ENCODE measurements at places on chromosomes 3 and 15.

GRCh38 chr3:182671541-182671940, 121.8 kb upstream of the ATP11B start:
- no peak for DNase-seq

DNA sequence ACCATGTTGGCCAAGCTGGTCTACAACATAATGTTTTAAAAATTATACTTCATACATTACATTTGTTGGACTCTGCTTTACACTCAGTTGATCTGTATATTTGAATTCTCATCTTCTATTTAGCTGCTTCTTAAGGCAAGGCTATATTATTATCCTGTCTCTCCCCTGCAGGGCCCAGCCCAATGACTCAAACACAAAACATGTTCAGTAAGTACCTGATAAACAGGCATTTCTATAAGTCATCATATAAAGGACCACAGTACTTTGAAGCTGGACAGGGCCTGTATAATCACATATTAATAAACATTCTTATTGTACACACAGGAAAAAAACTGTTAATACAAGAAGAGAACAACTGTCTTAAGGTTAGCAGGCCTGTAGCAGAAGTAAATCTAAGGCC, 36.2 kb downstream of the NGLY1 start:
- no peak for DNase-seq

GRCh38 chr15:34011481-34011880, 27.5 kb downstream of the AVEN start:
- DNase-seq = no peak

GRCh38 chr3:54871867-54872266, 56.0 kb downstream of the LRTM1 start:
- DNase-seq = no peak

- DNase-seq = no peak
Observed at GRCh38 chr15:92900731-92901071, 577 bp downstream of the CHD2 start.

DNA sequence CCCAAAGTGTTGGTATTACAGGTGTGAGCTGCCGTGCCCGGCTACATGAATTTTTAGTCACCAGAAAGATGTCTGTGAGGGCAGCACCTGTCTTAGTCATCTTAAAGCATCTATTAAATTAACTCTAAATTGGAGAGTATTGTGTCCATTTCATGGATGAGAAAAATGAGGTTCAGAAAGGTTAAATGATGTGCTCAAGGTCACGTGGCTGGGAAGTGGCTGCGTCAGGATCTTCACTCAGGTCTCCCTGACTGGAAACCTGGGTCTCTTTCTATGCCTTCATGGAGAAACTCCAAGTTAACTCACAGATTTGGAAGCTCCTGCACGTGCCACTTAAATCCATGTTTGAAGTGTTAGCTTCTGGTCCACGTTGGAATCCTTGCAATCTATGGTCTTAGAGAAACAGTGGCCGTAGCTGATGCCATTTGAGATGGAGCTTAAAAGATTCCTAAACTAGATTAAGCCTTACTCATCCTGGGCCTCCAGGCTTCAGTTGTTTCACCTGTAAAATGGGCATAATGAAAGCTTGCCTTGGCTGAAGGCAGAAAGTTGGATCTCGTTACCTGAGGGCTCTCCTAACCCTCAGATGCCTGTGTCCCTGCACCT, 5.2 kb upstream of the TMEM40 start:
- DNase-seq = no peak

- no peak for DNase-seq
Observed at GRCh38 chr3:194483850-194484249, 3.0 kb downstream of the ATP13A3 start.
